ENCODE measurements at places on chromosomes 1 and 21. TPM values are rescaled to one million over a fixed set of nuclear protein-coding genes. Genes with fewer than 3 reads are reported as not detected.
A peak's percentile ranks its signal among the peaks of the same experiment; 100 is the strongest.

Gene RHEX
- total RNA-seq, result 0.31 TPM

Gene KRTAP21-3
- total RNA-seq, result not detected

Gene LIN9
- total RNA-seq, result 2.2 TPM

Gene RASAL2
- total RNA-seq, result 11.1 TPM

Gene WDR64
- total RNA-seq, result 0.10 TPM

Gene REN
- total RNA-seq, result 0.33 TPM

Gene IGSF21
- total RNA-seq, result 65.1 TPM

Gene FOXO6
- total RNA-seq, result 0.91 TPM

Gene TMEM234
- total RNA-seq, result 28.8 TPM

Gene LCE1E
- 0.52 TPM for total RNA-seq

Gene GJA9
- total RNA-seq, result 0.92 TPM

Gene CYP2J2
- total RNA-seq, result not detected

DNA sequence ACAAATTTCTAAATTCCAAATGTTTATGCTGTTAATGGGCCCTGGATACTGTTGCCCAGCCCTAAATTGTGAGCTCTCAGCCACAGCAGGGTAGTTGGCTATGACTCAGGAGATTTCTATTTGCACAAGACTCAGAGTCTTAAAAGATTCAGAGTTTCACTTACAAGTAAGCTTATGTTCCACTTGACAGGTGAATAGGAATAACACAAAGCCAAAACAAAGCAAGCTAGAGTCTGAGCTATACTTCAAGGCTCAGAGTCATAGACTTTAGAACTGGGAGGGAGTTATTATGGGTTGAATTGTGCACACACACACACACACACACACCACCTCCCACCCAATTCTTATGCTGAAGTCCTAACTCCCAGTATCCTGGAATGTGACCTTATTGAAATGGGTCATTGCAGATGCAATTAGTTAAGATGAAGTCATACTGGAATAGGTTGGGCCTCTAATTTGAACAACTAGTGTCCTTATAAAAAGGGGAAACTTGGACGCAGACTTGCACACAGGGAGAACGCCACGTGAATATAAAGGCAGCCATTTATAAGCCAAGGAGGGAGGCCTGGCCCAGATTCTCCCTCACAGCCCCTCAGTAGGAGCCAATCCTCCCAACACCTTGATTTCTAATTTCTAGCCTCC is 30.2 kb downstream of the PRDX6 start:
- peak; percentile 67 for ATAC-seq

- ATAC-seq, result no peak
These were observed 49.6 kb downstream of the UBE2T start for GRCh38 chr1:202291961-202292712.

- no peak for ATAC-seq
These were observed 37.3 kb upstream of the COL18A1 start for GRCh38 chr21:45367402-45368351.

- ATAC-seq, result peak; percentile 86
These were observed 85.2 kb downstream of the KIF1B start for GRCh38 chr1:10295481-10296085.

DNA sequence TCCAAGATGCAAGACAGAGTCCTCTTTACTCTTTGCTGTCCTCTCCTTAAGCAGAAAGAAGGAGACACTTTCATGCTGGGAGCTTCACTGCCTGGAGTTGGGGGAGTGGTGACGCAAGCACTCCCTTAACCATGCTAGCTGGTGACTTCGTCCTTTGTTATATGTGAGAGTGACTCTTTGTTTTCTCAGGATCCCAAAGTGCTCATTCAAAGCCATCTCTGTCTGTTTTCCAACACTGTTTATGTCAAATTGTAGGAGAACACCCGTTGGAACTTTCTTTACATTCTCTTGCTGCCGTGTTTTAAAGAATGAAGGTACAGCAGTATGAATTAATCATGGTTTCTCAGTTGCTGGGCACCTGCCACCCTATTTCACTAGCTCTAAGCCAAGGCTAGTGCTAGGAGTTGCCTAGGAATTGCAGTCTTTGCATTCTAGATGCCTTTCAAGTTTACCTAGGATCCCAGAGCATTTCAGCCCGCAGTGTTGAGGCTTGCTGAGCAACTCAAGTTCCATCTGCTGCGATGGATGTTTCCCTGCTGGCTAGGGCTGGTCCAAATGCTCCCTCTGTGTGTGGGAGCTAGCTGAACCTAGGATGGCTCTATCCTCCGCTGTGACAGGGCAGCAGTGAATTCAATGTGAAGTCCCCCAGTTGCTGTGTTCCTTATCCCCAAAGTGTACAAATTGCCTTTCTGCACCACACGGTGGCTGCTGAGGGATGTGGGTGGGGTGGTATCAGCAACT is 82.6 kb upstream of the GPR52 start:
- no peak for ATAC-seq

- ATAC-seq, result peak; percentile 94
These were observed 183.0 kb downstream of the CYYR1 start for GRCh38 chr21:26389971-26390641.

GRCh38 chr1:235336903-235337302 is 8.5 kb downstream of the GGPS1 start:
- ATAC-seq, result no peak

DNA sequence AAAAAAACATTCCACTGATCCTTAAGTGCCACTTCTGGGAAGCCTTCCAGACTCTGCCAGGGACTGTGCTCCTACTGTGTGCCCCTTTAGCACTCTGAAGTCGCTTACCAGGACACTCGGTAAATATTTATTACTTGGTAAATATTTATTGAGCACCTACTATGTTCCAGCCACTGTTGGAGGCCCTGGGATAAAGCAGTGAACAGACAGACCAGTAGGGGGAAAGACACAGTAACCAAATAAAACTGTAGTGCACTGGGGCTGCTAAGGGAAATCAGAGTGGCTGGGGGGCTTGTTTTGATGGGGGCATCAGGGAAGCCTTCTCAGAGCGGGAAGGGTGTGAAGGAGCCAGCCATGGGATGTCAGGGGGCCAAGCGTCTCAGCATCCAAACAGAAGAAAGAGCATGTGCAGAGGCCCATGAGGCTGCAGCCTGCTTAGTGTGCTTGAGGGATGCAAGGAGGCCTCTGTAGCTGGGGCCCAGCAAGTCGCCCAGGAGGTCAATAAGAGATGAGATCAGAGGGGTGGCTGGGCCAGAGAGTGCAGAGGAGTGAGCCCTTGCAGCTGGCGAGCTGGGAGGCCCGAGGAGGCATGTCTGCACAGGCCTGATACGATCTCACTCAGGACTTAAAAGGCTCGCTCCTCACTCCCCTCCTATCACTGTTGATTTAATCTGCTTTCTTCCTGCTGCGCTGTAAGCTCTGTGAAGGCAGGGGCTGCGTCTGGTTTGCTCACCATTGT is 28.6 kb downstream of the KAZN start:
- ATAC-seq, result peak; percentile 72

- ATAC-seq, result no peak
These were observed 159.9 kb upstream of the NEGR1 start for GRCh38 chr1:72442262-72442661.

- ATAC-seq, result no peak
These were observed 945 bp upstream of the WNT9A start for GRCh38 chr1:227948493-227949260.

DNA sequence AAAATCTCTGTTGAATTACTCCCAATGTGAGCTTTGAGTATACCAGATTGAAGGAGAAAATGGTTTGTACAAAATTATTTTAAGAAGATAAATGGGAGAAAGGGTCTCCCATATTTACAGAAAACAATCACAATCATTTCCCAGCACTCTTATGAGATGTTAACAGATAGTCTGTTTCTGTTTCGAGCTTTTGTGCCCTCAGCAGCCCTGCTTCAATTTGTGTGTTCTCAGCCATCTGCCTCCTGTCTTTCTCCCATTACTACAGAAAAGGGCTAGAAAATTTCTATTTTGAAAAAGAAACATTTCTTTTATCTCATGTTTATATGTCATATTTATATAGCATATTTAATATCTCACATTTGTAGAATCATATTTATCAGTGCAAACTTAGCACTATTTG is 498.4 kb downstream of the TTLL7 start:
- no peak for ATAC-seq

GRCh38 chr1:226654046-226654667 is 84.9 kb downstream of the ITPKB start:
- ATAC-seq, result peak; percentile 64

DNA sequence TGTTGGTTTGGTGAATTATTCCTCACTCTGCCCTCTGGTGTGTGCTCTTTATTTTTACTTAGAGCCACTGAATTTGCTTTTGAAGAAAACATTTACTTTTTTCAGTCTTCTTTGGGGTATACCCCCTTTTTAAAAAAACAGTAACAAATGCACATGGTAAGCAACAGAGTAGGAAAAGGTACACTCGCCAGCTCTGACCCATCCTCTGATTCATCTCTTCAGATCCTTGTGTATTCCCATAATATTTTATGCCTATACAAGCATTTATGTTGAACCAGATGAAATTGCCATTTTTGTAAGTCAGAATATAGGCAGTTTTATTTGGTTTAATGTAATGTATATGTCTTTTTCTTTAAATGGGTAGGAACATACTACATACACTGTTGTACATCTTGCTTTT is 28.3 kb downstream of the TTC3 start:
- peak; percentile 6 for ATAC-seq

- peak; percentile 72 for ATAC-seq
These were observed 7.7 kb downstream of the EPHX1 start for GRCh38 chr1:225817611-225818061.

- peak; percentile 78 for ATAC-seq
These were observed 487.3 kb downstream of the SIPA1L2 start for GRCh38 chr1:232142403-232143314.

DNA sequence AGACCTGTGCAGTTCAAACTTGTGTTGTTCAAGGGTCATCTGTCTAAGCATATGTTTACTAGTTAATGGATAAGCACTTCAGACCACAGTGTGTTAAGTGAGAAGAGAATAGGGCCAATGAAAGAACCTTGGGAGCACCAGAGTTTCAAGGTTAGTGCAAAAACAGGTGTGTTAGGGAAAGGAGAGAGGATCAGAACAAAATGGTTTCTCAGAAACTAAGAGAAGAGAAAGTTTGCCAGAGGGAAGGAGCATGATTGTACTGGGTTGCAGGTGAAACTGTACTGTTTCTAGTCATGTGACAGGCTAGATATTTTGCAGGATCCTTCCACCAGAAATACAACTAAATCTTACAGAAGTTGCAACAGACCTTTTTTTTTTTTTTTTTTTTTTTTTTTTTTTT is 23.3 kb downstream of the RPRD2 start:
- no peak for ATAC-seq

- no peak for ATAC-seq
These were observed 1.9 kb downstream of the YBX1 start for GRCh38 chr1:42684139-42684538.

DNA sequence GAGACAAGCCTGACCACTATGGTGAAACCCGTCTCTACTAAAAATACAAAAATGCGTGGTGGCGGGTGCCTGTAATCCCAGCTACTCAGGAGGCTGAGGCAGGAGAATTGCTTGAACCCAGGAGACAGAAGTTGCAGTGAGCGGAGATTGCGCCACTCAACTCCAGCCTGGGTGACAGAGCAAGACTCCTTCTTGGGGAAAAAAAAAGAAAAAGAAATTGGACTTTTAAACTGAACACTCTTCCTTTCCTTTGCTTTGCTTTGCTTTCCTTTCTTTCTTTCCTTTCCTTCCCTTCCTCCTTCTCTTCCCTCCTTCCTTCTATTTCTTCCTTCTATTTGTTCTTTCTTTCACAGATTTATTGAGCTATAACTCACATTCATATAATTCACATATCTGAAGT is 43.3 kb upstream of the PUM1 start:
- no peak for ATAC-seq

DNA sequence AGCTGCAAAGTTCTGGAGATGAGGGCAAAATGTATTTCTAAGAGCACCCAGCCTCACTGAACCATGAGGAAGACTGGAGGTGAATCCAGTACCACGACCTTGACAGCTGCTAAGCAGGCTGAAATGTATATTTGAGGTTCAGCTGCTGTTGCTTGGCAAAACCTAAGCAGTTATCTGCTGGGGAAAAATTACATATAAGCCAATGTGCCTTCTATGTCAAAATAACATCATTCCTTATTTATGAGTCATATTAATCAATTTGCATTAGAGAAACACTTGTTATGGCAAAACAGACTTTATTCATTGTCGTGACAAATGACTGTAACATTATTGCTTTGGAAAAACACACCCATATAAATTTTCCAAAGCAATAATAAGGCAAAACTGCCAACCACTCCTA is 560.5 kb upstream of the NR5A2 start:
- ATAC-seq, result no peak

DNA sequence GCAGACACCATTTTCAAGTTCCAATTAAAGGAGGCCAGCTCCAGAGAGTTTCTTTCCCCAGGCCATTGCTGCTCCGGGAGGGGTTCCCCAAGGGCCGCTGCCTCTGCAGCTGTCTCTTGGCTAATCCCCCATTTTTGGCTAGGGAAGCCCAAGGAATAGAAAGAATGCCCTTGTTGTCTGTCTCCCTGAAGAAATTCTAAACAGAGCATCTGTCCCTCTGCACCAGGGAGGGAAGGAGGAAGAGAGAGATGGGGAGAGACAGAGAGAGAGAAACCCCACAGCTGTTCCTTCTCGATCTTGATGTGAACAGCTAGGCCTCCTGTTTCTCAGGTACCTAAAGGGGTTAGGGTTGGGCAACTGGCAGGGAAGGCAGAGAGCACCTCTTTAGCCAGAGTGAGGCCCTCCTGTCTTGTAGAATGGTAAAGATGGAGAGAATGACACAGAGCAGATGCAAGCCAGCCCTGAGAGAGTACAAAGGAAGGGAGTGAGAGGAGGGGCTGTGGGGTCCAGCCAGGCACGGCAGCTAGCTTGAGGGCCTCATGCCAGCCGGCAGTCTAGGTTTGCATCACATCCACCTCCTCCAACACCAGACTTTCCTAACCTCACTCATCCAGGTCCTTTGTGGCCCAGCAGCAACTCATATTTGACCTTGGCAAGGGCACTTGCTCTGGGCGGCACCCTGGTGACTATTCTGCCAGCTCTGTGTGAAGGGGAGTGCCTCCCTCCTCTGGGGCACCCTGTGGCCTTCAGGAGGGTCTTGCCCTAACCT is 13.1 kb downstream of the OPTC start:
- peak; percentile 37 for ATAC-seq

DNA sequence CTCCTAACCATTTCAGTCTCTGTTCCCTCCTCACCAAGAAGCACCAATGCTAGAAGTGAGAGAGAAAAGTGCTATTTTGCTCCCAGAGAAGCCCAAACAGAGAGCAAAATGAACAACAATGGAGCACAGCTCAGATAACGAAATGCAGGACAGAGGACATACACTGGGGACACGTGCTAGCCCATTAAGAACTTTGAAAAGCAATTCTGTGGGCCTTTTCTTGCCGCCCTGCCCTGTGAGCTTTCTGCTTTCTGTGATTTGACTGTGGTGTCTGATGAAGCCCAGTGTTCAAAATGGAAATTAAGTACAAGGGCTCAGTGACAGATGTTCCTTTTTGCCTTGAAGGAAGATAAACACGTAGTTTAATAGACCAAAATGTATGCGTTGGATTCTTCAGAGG is 130.8 kb downstream of the S1PR1 start:
- ATAC-seq, result peak; percentile 87

DNA sequence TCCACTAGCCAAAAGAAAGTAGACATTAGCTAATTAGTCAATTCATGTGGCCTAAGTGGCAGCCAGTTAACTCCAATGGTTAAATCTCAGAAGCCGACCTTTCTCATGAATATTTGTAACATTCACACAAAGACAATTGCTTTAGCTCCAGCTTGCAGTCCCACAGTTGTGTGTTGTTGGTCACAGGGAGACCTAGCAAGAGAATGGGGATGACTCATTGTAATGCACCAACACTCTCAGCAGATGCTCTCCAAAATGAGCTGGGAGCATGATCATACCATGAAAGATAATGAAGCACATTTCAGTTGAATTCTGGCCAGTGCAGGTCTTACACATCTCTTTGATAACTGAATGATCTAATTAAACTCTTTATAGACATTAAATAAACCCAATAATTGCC is 160.4 kb downstream of the HLX start:
- ATAC-seq, result peak; percentile 32
